ENCODE measurements at places on chromosomes 1 and 21.
A peak's percentile ranks its signal among the peaks of the same experiment; 100 is the strongest.

DNA sequence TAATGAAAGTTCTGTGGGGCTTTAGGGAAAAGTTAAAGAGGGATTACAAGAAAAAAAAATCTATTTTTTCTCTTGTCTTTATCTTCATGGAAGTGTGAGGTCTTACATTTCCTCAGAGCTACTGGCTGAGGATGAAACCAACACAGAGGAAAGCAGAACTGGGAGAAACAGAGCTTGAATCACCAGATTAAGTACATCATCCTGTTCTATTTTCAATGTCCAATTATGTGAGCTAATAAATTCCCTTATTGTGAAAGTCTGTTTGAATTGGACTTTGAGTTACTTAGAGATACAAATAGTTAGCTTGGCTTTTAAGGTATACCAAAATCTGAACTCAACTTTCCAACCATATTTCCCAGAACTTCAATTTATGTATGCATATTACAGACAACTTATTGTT, 69.2 kb downstream of the LPGAT1 start:
- no peak for DNase-seq
- no peak overlapping the region for H3K27ac ChIP-seq
- H3K36me3 ChIP-seq: peaks cover 15% of the 10 kb centered on the region
- H3K4me1 ChIP-seq: no peaks in the 10 kb centered on the region
- H3K27me3 ChIP-seq: no peaks in the 10 kb centered on the region
- H3K4me3 ChIP-seq: no peak overlapping the region

GRCh38 chr1:100543640-100544039, 5.7 kb downstream of the GPR88 start:
- H3K27me3 ChIP-seq: peaks cover 9% of the 10 kb centered on the region
- H3K4me1 ChIP-seq: peaks cover 3% of the 10 kb centered on the region
- no peaks in the 10 kb centered on the region for H3K36me3 ChIP-seq
- DNase-seq: no peak
- no peak overlapping the region for H3K27ac ChIP-seq

DNA sequence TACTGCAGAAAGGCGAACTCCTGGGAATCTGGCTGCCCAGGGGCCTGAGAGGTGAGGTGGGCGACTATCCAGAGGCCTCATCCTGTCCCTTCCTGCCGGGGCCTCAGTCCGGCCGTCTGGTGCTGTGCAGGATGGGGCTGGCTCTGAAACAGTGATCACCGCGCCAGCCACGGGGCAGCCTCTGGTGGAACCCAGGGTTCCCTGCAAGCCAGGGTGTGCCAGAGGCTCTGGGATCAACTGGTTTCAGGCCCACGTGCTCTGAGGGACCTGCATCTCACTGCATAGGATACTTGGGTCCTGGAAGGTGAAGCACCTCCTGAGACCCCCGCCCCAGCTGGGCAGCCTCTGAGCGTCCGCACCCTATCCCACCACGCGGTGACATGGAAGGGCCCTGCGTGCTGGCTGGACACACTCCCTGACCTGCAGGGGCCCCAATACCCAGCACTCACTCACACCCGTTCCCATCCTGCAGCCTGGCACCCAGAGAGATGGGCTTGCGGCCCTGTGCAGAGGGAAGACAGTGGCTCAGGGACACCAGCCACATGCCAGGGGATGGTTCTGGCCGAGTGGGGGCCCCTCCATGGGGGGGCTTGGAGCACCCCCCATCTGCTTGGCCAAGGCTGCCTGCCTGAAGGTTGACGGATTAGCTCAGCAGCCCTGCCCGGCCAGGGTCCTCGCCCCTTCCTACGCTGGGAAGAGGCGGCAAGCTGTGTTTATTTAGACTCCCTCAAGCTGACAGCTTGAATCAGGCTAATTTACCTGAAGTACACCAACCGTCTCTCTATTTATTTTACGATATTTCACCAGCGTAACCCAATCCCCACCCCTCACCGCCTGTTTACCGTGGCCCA, 64.3 kb upstream of the TTC34 start:
- no peak overlapping the region for H3K27ac ChIP-seq
- DNase-seq: no peak
- H3K4me3 ChIP-seq: no peak overlapping the region
- H3K27me3 ChIP-seq: peaks cover 4% of the 10 kb centered on the region

GRCh38 chr1:184633785-184634184, 120.9 kb downstream of the EDEM3 start:
- peaks cover 3% of the 10 kb centered on the region for H3K4me1 ChIP-seq
- peaks cover 6% of the 10 kb centered on the region for H3K27me3 ChIP-seq
- H3K27ac ChIP-seq: no peak overlapping the region
- no peak overlapping the region for H3K4me3 ChIP-seq

GRCh38 chr1:77007675-77008074, 140.4 kb downstream of the ST6GALNAC5 start:
- H3K36me3 ChIP-seq: no peaks in the 10 kb centered on the region
- H3K27me3 ChIP-seq: no peaks in the 10 kb centered on the region
- no peak for DNase-seq
- no peaks in the 10 kb centered on the region for H3K4me1 ChIP-seq
- no peak overlapping the region for H3K4me3 ChIP-seq

GRCh38 chr1:220966881-220967611, 87.8 kb downstream of the HLX start:
- no peaks in the 10 kb centered on the region for H3K4me1 ChIP-seq

GRCh38 chr1:173253046-173253445, 45.9 kb upstream of the TNFSF4 start:
- H3K27ac ChIP-seq: no peak overlapping the region
- DNase-seq: no peak
- H3K27me3 ChIP-seq: no peaks in the 10 kb centered on the region
- no peaks in the 10 kb centered on the region for H3K36me3 ChIP-seq
- H3K4me1 ChIP-seq: no peaks in the 10 kb centered on the region

DNA sequence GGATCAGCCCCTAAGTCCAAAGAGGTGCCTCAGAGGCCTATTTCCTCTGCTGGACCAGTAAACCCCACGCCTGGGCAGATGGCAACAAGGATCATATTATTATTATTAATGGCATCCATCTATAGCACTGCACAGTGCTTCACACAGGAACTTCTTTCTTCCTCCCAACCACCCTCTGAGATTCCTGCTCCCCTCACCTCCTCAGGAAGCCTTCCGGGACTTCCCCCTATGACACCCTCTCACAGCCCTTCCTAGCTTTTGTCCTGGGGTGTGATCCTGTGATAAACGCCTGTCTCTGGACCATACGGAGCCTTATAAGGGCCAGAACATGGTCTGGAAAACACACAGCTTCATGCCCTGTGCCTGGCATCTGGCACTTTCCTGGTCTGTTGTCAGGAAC, 3.2 kb downstream of the FBXO2 start:
- peaks cover 4% of the 10 kb centered on the region for H3K36me3 ChIP-seq
- peak overlapping the region; percentile 77 for H3K4me3 ChIP-seq
- H3K27ac ChIP-seq: peak overlapping the region; percentile 72
- peaks cover 2% of the 10 kb centered on the region for H3K4me1 ChIP-seq
- H3K27me3 ChIP-seq: peaks cover 19% of the 10 kb centered on the region
- no peak for DNase-seq

- H3K4me1 ChIP-seq: peaks cover 9% of the 10 kb centered on the region
- H3K36me3 ChIP-seq: no peaks in the 10 kb centered on the region
- H3K27me3 ChIP-seq: peaks cover 2% of the 10 kb centered on the region
- no peak for DNase-seq
- H3K27ac ChIP-seq: no peak overlapping the region
Measured at GRCh38 chr1:116172666-116173065, 61.5 kb downstream of the MAB21L3 start.

DNA sequence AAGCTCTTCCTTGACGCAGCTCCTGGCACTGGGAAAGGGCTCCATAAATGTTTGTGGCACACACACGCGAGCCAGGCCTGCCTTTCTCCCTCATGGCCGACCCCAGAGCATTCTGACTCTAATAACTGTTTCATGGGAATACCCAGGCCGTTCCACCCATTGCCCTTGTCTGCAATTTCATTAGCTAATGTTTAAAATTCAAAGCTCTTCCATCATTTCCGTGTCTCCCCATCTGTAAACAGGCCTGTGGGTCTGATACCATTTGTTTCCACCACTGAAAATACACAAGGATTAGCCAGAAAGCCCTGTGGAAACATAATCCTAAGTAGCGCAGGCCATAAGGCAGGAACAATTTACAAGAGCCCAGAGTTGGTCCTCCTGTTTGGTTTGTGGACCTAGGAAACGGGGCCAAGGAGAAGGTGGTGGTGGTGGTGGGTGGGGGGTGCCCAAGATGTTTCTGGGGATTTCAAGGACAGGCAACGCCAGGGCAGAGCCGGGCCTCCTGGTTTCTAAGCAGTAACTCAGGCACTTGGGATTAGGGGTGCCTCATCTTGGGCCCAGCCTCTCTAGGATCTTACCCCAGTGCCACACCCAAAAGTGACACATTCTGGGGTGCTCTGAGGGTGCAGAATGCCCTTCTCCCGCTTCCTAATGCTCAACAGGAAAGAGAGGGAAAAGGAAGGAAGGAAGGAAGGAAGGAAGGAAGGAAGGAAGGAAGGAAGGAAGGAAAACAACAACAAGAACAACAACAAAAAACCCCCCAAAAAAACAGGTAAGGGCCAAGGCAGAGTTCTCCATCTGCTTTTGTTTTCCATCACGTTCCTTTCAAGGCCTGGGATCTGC, 79.4 kb downstream of the SSBP3 start:
- no peak overlapping the region for H3K4me3 ChIP-seq
- no peaks in the 10 kb centered on the region for H3K36me3 ChIP-seq
- peaks cover 14% of the 10 kb centered on the region for H3K27me3 ChIP-seq
- DNase-seq: no peak
- H3K4me1 ChIP-seq: peaks cover 91% of the 10 kb centered on the region
- peak overlapping the region; percentile 23 for H3K27ac ChIP-seq

- peaks cover 11% of the 10 kb centered on the region for H3K4me1 ChIP-seq
- no peak overlapping the region for H3K27ac ChIP-seq
- no peak overlapping the region for H3K4me3 ChIP-seq
- H3K27me3 ChIP-seq: no peaks in the 10 kb centered on the region
- H3K36me3 ChIP-seq: no peaks in the 10 kb centered on the region
- DNase-seq: no peak
Measured at GRCh38 chr1:108000184-108000583, 35.2 kb upstream of the VAV3 start.

DNA sequence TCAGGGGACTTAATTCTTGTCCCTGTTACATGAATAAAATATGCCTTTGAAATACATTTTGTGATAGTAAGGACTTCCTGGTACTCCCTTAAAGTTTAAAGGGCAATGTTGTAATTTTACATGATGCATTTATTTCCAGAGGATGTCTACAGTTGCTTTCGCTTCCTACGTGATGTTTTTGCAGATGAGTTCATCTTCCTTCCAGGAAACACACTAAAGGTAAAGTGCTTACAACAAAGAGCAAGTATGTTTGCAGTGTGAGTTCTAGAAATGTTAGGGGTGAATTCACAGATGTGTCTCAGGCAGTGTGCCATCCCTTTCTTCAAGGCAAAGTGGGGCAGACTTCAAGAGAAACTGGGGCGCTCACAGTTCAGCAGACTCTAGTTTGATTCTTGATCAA, 31.2 kb downstream of the GNPAT start:
- peak overlapping the region; percentile 97 for H3K27ac ChIP-seq
- H3K4me1 ChIP-seq: peaks cover 13% of the 10 kb centered on the region
- DNase-seq: no peak
- H3K4me3 ChIP-seq: peak overlapping the region; percentile 13

- no peak overlapping the region for H3K27ac ChIP-seq
- H3K4me1 ChIP-seq: no peaks in the 10 kb centered on the region
- no peak overlapping the region for H3K4me3 ChIP-seq
- DNase-seq: no peak
- no peaks in the 10 kb centered on the region for H3K27me3 ChIP-seq
- no peaks in the 10 kb centered on the region for H3K36me3 ChIP-seq
Measured at GRCh38 chr1:95206514-95206913, 27.5 kb upstream of the RWDD3 start.

DNA sequence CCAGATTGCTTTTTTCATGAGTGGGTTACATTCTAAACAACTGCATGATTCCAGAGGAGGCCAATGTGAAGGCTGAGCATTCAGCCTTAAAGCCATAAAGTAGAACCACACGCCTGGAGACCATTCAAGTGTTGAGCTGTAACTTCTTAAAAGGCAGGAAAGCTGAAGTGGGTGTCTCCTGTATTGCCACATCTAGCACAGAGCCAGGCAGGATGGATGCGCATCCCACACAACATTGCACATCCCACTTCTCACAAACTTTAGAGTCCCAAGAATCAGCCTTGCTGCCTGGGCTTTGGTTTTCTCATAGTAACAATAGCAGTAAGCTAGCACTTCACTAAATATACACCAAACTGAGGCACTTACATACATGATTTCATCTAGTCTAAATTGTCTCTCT, 151.7 kb downstream of the DAB1 start:
- no peak overlapping the region for H3K4me3 ChIP-seq
- H3K36me3 ChIP-seq: no peaks in the 10 kb centered on the region
- H3K27ac ChIP-seq: no peak overlapping the region
- peaks cover 20% of the 10 kb centered on the region for H3K4me1 ChIP-seq
- DNase-seq: no peak

GRCh38 chr1:227917081-227917950, 30.4 kb downstream of the WNT9A start:
- H3K27ac ChIP-seq: no peak overlapping the region
- H3K36me3 ChIP-seq: peaks cover 6% of the 10 kb centered on the region
- no peak overlapping the region for H3K4me3 ChIP-seq
- peaks cover 21% of the 10 kb centered on the region for H3K4me1 ChIP-seq

DNA sequence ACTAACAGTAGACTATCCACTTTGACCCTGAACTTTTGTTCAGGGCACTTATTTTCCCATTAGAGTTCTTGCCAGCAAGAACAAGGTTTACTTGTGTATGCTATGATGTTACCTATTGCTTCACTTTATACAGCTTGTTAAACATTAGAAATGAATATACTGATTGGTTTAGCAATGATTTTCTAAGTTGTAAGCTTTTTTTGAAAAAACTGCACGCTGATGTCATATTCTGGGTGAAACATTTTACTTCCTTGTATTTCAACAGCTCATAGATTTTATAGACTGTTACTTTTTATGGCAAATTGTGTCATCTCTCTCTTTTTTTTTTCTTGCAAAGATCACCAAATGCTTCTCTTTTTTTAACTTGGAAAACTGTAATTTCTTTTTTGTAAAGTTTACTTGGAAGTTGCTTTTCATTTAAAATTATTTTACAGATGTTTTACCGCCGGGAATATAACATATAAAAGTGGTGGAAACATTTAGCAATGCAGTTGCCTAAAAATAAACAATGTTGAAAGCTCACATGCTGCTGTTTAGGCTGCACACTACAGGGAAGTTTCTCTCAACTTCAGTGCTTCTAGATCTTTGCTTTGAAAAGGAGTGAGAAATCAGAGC, 215.3 kb upstream of the NFIA start:
- DNase-seq: no peak
- H3K27me3 ChIP-seq: peaks cover 2% of the 10 kb centered on the region
- no peaks in the 10 kb centered on the region for H3K36me3 ChIP-seq
- no peak overlapping the region for H3K4me3 ChIP-seq
- H3K4me1 ChIP-seq: peaks cover 20% of the 10 kb centered on the region

- peaks cover 21% of the 10 kb centered on the region for H3K4me1 ChIP-seq
- H3K36me3 ChIP-seq: peaks cover 19% of the 10 kb centered on the region
- H3K27me3 ChIP-seq: peaks cover 10% of the 10 kb centered on the region
- no peak for DNase-seq
- H3K27ac ChIP-seq: peak overlapping the region; percentile 44
Measured at GRCh38 chr1:40980453-40981121, 1.1 kb downstream of the CTPS1 start.

- no peak overlapping the region for H3K4me3 ChIP-seq
- H3K36me3 ChIP-seq: no peaks in the 10 kb centered on the region
- DNase-seq: peak; percentile 59
- no peaks in the 10 kb centered on the region for H3K4me1 ChIP-seq
- H3K27ac ChIP-seq: no peak overlapping the region
Measured at GRCh38 chr1:196723325-196724185, 51.1 kb upstream of the CFHR3 start.
